ENCODE measurements at places on chromosomes 16 and 17. TPM values are rescaled to one million over a fixed set of nuclear protein-coding genes. Genes with fewer than 3 reads are reported as not detected.

The NOD2 gene
- total RNA-seq, result 0.34 TPM

The TBC1D26 gene
- 2.4 TPM for total RNA-seq

The SLC16A11 gene
- 0.54 TPM for total RNA-seq

The IL34 gene
- total RNA-seq, result 0.42 TPM

The HSF4 gene
- total RNA-seq, result 7.2 TPM

The KRTAP4-4 gene
- total RNA-seq, result not detected

The CCL5 gene
- not detected for total RNA-seq

The INCA1 gene
- total RNA-seq, result 0.44 TPM

The INO80E gene
- 71.4 TPM for total RNA-seq

The ERBB2 gene
- total RNA-seq, result 14.5 TPM

The MMP28 gene
- 0.49 TPM for total RNA-seq

The MED31 gene
- total RNA-seq, result 12.7 TPM

The SLFN14 gene
- not detected for total RNA-seq

DNA sequence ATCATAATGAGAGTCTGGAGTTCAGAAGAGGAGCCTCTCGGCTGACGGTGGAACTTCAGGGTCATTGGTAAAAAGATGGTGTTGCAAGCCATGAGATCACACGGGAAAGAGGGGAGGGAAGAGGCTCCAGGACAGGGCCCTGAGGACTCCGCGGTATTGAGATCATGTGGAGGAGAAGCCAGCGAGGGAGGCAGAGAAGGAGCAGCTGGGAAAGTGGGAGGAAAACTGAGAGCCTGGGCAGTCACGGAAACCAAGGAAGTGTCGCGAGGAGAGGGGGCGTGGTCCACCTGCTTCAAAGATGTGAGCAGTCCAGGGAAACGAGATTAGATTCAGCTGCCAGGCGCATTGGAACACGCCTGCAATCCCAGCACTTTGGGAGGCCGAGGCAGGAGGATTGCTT, 27.7 kb upstream of the SBK1 start:
- no peak overlapping the region for H3K27ac ChIP-seq
- H3K4me1 ChIP-seq, result peaks cover 4% of the 10 kb centered on the region
- H3K27me3 ChIP-seq, result peaks cover 4% of the 10 kb centered on the region
- H3K36me3 ChIP-seq, result no peaks in the 10 kb centered on the region
- DNase-seq, result no peak

- H3K27ac ChIP-seq, result no peak overlapping the region
- H3K36me3 ChIP-seq, result peaks cover 9% of the 10 kb centered on the region
- H3K4me1 ChIP-seq, result peaks cover 6% of the 10 kb centered on the region
- DNase-seq, result no peak
- peaks cover 10% of the 10 kb centered on the region for H3K27me3 ChIP-seq
These were observed 85.4 kb downstream of the GAS7 start for GRCh38 chr17:10112962-10113361.

DNA sequence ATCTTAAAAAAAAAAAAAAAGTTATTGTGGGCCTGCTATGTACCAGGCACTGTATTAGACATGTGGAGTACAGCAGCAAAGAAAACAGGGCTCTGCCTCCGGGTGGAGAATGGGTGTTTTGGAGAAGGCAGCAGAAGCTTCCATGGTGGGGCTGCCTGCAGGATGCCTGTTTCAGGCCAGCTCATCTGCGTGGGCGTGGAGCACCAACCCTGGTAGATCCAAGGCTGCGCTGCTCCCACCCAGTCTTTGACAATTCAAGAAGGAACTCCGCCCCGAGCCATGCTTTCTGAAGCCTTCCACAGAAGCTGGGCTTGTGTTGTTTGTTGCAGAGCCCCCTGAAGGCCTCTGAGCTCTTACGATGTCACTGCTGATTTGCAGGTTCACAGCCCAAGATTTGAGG, 23.2 kb upstream of the CACNG1 start:
- no peak for DNase-seq
- H3K36me3 ChIP-seq, result no peaks in the 10 kb centered on the region
- H3K4me3 ChIP-seq, result no peak overlapping the region
- peaks cover 33% of the 10 kb centered on the region for H3K4me1 ChIP-seq

DNA sequence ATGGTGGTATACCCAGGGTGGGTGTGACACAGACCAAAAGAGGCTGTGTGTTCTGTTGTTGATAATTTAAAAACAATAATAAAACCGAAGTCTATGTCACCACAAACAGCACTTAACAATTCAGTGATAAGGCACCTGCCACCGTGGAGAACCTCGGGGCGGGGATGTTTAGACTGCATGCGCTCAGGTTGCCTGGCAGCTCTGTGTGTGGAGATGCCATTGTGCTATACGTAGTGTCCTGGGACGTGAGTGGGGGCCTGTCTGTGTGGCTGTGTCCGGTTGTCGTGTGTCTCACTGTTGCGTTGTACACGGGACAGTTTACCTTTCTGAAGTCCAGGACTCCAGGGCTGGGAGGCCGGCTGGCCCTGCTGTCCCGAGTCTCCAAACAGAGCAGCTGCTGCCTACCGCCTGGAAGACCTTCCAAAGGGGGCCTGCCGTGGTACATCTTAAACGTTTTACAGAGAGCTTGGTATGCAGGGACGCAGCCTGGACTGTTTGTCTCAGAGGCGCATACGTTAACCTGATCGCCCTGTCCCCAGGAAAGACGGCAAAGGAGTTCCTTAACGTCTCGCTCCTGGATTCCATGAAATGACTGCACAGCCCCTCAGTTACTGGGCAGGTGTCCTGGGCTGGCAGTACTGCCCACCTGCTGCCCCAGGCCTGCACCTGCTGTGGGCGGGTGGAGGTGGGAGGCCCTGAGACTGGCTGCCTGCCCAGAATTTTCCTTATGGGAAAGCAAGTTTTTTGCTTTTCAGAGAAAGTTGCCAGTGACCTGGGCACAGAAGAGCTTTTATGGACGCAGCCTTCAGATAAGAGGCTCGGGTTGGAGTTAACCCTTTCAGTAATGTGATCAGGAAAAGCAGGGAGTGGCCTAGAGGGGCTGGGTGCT, 19.0 kb downstream of the SPIRE2 start:
- H3K36me3 ChIP-seq, result no peaks in the 10 kb centered on the region
- peaks cover 2% of the 10 kb centered on the region for H3K27me3 ChIP-seq
- H3K4me3 ChIP-seq, result peak overlapping the region; percentile 49
- peaks cover 8% of the 10 kb centered on the region for H3K4me1 ChIP-seq
- no peak for DNase-seq
- H3K27ac ChIP-seq, result peak overlapping the region; percentile 22

DNA sequence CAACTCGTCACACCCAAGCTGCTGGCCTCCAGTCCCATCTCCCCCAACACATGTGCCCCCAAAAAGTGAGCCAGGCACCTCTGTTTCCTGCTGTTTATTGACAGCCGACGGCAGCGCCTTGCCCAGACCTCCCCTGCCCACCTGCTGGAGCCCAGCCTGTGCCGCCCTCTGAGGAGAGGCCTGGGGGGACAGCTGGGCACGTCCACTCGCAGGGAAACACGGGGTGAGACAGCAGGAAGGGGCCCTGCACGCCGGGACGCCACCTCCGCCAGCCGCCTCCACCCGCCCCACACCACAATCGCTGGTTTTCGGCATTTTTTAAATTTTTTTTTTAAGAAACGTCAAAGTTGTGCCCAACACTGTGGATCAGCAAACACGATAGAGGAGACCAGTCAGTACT, 19.3 kb downstream of the CASKIN1 start:
- H3K4me3 ChIP-seq, result no peak overlapping the region
- H3K4me1 ChIP-seq, result peaks cover 1% of the 10 kb centered on the region
- no peak overlapping the region for H3K27ac ChIP-seq
- no peaks in the 10 kb centered on the region for H3K36me3 ChIP-seq
- H3K27me3 ChIP-seq, result no peaks in the 10 kb centered on the region

GRCh38 chr17:54944796-54945195, 23.7 kb downstream of the COX11 start:
- DNase-seq, result no peak
- no peaks in the 10 kb centered on the region for H3K36me3 ChIP-seq
- no peak overlapping the region for H3K4me3 ChIP-seq
- no peak overlapping the region for H3K27ac ChIP-seq
- H3K4me1 ChIP-seq, result no peaks in the 10 kb centered on the region

DNA sequence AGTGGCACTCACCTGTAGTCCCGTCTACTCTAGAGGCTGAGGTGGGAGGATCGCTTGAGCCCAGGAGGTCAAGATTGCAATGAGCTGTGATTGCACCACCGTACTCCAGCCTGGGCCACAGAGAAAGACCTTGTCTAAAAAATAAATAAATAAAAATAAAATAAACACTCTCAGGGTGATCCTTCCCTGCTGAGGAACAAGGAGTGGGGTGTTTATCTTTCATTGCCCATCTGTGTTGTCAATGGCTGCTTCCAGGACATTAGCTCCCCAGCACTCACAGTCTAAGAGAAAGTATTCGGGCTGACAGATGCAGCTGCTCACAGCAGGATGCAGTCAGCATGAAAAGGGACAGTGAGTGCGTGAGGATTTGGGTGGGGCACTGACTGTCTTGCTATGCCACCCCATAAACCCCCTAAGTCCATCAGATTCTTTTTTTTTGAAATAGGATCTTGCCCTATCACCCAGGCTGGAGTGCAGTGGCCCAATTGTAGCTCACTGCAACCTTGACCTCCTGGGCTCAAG, 31.3 kb upstream of the RBBP6 start:
- no peak overlapping the region for H3K4me3 ChIP-seq
- no peaks in the 10 kb centered on the region for H3K27me3 ChIP-seq
- H3K4me1 ChIP-seq, result peaks cover 4% of the 10 kb centered on the region
- no peaks in the 10 kb centered on the region for H3K36me3 ChIP-seq
- H3K27ac ChIP-seq, result no peak overlapping the region
- no peak for DNase-seq

- DNase-seq, result no peak
- H3K36me3 ChIP-seq, result no peaks in the 10 kb centered on the region
- H3K4me3 ChIP-seq, result no peak overlapping the region
These were observed 34.1 kb downstream of the NME2 start for GRCh38 chr17:51200295-51200694.

- no peak overlapping the region for H3K4me3 ChIP-seq
- H3K36me3 ChIP-seq, result no peaks in the 10 kb centered on the region
- peaks cover 14% of the 10 kb centered on the region for H3K4me1 ChIP-seq
- no peak for DNase-seq
- no peaks in the 10 kb centered on the region for H3K27me3 ChIP-seq
These were observed 147.3 kb upstream of the KCNJ18 start for GRCh38 chr17:21545064-21545463.

- H3K27me3 ChIP-seq, result peaks cover 6% of the 10 kb centered on the region
- H3K36me3 ChIP-seq, result no peaks in the 10 kb centered on the region
- H3K27ac ChIP-seq, result no peak overlapping the region
- H3K4me1 ChIP-seq, result no peaks in the 10 kb centered on the region
These were observed 31.8 kb downstream of the FAM20A start for GRCh38 chr17:68569346-68569745.

GRCh38 chr16:88558457-88559442, 11.5 kb upstream of the ZC3H18 start:
- H3K4me1 ChIP-seq, result peaks cover 14% of the 10 kb centered on the region
- peak; percentile 55 for DNase-seq

GRCh38 chr16:88804552-88805339, 1.2 kb downstream of the CDT1 start:
- H3K27me3 ChIP-seq, result peaks cover 3% of the 10 kb centered on the region
- H3K4me1 ChIP-seq, result no peaks in the 10 kb centered on the region
- no peak for DNase-seq
- no peaks in the 10 kb centered on the region for H3K36me3 ChIP-seq
- H3K27ac ChIP-seq, result no peak overlapping the region

DNA sequence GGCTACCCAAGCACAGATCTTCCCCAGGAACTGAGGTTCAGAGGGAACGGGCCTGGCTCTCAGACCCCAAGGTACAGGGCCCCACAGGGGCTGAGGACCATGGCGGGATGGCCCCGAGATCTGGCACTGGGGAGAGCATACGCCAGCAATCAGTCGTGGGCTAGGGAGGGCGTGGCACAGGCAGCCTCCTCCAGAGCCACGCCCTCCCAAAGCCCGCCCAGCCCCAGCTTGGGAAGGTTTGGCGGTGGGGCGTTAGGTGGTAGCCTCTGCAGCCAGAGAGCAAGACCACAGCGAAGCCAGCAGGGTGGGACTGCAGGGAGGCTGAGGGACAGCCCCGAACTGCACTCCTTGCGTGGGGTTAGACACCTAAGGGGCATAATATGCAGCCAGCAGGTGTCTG, 11.6 kb downstream of the WNT9B start:
- no peak for DNase-seq
- H3K4me3 ChIP-seq, result no peak overlapping the region
- H3K36me3 ChIP-seq, result no peaks in the 10 kb centered on the region
- H3K27ac ChIP-seq, result no peak overlapping the region

DNA sequence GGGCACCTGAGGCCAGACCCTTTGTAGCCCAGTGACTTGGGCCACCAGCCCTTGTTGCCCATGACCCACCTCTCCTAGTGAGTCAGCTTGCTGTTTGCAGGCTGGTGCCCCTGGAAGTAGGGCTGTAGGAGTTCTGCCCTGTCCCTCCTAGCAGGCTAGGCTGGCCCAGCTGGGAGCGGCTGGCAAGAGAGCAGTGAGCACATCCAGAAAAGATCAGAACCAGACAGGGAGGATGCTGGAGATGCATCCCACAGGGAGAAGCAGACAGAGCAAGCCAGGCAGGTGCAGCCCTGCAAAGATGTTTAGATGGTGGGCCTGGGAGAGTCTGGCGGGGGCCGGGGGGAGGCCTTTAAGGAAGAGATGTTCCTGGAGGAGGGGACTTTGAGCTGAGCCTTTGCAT, 2.4 kb downstream of the SLC5A10 start:
- no peak overlapping the region for H3K4me3 ChIP-seq
- no peaks in the 10 kb centered on the region for H3K4me1 ChIP-seq
- no peak for DNase-seq
- H3K27me3 ChIP-seq, result no peaks in the 10 kb centered on the region

- no peaks in the 10 kb centered on the region for H3K4me1 ChIP-seq
- H3K27me3 ChIP-seq, result peaks cover 7% of the 10 kb centered on the region
- no peak overlapping the region for H3K4me3 ChIP-seq
- no peak for DNase-seq
These were observed 45.7 kb downstream of the FZD2 start for GRCh38 chr17:44602970-44603369.

- no peaks in the 10 kb centered on the region for H3K36me3 ChIP-seq
- DNase-seq, result no peak
- H3K27ac ChIP-seq, result peak overlapping the region; percentile 39
These were observed 4.9 kb upstream of the PGAP6 start for GRCh38 chr16:386641-387156.

Measured in glutamatergic neuron (in vitro differentiated cells).